ENCODE measurements at places on chromosomes 11 and 22.

- DNase-seq: no peak
Measured at GRCh38 chr11:129696309-129696989, 119.2 kb upstream of the TMEM45B start.

- no peak for DNase-seq
Measured at GRCh38 chr11:94376841-94377240, 24.4 kb downstream of the GPR83 start.

DNA sequence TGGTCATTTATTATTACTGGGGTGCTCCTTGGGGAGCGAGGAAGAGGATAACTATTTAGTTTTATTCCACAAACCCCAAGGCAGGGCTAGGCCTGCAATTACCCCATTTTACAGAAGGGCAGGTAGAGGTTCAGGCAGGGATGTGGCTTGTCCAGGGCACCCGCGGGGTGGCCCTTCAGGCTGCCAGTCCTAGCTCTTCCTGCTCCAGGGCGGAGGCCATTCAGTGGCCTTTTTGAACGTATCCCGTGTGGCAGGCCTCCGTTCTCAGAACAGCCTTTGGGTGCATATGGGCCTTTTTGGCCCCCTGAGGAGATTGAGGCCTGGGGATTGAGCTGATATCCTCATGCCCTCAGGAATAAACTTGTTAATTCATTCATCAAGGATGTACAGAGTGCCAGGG, 66.2 kb downstream of the MPPED1 start:
- no peak for DNase-seq

DNA sequence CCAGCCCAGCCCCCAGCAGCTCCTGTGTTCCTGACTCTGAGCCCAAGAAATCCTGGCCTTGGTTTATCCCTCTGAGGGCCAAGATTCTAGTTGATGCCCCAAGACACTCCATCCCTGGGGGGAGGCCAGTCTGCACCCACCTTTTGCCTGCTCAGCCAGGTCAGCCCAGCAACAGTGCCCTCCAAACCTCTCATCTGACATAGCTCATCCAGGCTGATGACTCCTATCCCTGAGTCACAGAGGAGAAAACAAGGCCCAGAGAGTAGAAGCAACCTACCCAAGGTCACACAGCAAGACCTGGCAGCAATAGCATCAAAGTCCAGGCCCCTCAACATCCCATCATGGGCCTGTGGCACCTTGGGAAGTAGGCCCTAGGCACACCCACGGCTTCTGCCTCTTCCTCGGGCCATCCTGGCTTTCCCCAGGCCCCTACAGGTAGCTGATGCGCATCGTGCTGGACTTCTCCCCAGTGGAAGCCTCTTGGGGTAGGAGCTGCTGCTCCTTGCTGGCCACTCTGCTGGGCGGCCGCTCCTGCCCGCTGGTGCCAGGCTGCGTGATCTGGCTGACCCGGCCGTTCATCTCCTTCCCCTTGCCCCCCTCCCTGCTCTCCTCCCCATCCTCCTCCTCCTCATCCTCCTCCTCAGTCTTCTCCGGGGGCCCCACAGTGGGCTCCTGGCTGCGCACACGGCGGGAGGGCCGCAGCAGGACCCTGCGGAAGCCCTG, 6.0 kb downstream of the SSTR3 start:
- no peak for DNase-seq

DNA sequence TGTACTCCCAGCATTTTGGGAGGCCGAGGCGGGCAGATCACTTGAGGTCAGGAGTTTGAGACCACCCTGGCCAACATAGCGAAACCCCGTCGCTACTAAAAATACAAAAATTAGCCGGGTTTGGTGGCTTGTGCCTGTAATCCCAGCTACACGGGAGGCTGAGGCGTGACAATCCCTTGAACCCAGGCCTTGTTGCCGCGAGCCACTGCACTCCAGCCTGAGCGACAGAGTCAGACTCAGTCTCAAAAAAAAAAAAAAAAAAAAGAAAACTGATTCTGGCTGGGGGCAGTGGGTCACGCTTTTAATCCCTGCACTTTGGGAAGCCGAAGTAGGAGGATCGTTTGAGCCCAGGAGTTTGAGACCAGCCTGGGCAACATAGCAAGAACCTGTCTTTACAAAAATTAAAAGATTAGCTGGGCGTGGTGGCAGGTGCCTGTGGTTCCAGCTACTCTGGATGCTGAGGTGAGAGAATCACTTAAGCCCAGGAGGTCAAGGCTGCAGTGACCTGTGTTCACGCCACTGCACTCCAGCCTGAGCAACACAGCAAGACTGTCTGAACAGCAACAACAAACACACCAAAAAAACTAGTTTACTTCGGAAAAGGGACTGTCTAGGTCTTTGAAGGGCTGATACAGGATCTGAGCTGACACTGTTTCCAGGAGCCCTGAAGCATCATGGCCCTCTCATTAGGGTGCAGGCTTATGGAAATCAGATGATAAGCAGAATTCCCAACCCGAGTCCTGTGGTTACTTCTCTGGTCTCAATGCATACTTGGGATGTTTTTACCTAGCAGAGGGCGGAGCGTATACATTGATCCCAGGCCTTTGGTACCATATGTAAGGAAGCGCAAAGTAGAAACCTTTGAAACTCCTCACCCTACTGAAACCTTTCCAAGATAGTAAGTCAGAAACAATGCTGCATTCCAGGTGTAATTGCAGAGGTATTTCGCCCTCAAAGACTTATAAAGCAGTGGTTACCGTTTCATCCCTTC, 1.8 kb upstream of the CHKB start:
- DNase-seq: no peak

GRCh38 chr11:72132646-72133045, 2.9 kb upstream of the FOLR3 start:
- no peak for DNase-seq

- no peak for DNase-seq
Measured at GRCh38 chr22:26210334-26210733, 41.1 kb downstream of the SEZ6L start.

DNA sequence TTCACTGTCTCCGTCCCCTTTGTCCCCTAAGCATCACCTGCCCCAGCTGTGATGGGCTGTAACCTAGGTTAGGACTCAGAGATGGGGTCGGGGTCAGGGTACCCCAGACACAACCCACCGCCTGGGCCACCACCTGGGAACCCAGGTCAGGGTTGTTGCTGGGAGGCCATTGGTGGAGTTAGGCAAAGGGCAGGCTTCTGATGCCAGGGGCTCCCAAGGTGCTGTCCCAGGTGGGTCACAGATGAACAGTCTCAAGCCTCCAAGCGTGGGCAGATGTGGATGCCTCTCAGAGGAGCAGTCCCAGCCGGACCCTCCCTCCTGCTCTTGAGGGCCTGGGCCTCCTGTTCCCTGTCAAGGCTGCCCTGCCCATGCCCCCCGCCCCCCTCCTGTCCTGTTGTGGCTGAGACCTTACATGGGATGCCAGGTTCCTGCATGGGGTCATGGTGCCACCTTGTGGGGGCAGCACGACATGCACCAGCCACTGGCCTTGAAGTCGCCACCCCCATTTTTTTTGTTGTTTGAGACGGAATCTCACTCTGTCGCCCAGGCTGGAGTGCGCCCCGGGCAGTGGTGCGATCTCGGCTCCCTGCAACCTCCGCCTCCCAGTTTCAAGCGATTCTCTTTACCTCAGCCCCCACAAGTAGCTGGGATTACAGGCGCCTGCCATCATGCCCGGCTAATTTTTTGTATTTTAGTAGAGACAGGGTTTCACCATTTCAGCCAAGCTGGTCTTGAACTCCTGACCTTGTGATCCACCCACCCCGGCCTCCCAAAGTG, 12.1 kb downstream of the GATD1 start:
- DNase-seq: peak; percentile 48

DNA sequence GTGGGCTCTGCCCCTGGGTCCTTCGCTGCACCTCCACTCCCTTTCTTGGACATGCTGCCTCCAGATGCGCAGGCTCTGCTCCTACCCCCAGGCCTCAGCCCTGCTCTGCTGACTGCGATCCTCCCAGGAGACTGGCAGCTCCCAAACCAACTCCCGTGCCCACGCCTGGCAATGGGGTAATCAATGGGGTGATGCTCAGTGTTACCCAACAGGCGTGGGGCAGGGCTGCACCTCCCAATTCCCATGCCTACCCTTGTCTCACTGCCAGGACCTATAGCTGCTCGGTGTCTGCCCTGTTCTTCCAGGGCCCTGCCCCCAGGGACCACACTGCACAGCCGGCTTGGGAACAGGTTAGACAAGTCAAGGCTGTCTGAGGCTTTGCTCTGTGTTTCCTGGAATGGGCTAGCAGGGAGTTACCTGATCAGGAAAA, at the start of gene ALDH3B2:
ALDH3B2 (minus strand) TSS at position 182 of the 430 bp plus-strand sequence. CDS start 7,688 bp downstream, outside the sequence.
- no peak for DNase-seq
